Activated CD8-positive, alpha-beta T cell treated with anti-CD3 and anti-CD28 coated beads, Interleukin-2, amount 10 ng/mL, durations not matched to agents 7 days and 5 days (primary cell): ENCODE measurements at places on chromosomes 12 and 14. TPM values are rescaled to one million over a fixed set of nuclear protein-coding genes. Genes with fewer than 3 reads are reported as not detected.

Gene ASCL1
- total RNA-seq = not detected

Gene VRTN
- not detected for total RNA-seq

Gene RFX4
- total RNA-seq = not detected

Gene KDM2B
- 76.6 TPM for total RNA-seq

Gene STRAP
- 90.8 TPM for total RNA-seq

Gene MTHFD1
- 238 TPM for total RNA-seq

Gene BDKRB1
- total RNA-seq = not detected

Gene KRT79
- total RNA-seq = not detected

Gene IFI27L2
- total RNA-seq = 65.2 TPM

Gene KERA
- not detected for total RNA-seq

Gene FZD10
- total RNA-seq = not detected

Gene SYNDIG1L
- not detected for total RNA-seq

Gene ANKS1B
- not detected for total RNA-seq

Gene CLEC9A
- not detected for total RNA-seq

Gene NEUROD4
- not detected for total RNA-seq

Gene IQSEC3
- 2.6 TPM for total RNA-seq

Gene CAPZA3
- not detected for total RNA-seq

Gene PELI2
- total RNA-seq = 0.57 TPM

Gene NRXN3
- total RNA-seq = not detected

Gene GSG1
- total RNA-seq = not detected

Gene LRP1-AS
- total RNA-seq = not detected

Gene ADCY4
- total RNA-seq = 3.4 TPM

Gene PPP1R1A
- total RNA-seq = not detected

Gene DYRK2
- 72.9 TPM for total RNA-seq

Gene SETD3
- total RNA-seq = 66.0 TPM

Gene TMEM132D
- not detected for total RNA-seq

Gene PLEKHG7
- total RNA-seq = not detected

Gene RNASE3
- not detected for total RNA-seq

Gene PTCSC3
- not detected for total RNA-seq

Gene GUCY2C
- not detected for total RNA-seq

Gene DACT1
- 1.1 TPM for total RNA-seq

Gene MYO1H
- not detected for total RNA-seq

Gene STYK1
- 5.9 TPM for total RNA-seq

Gene YARS2
- total RNA-seq = 20.2 TPM

Gene CCDC77
- 16.8 TPM for total RNA-seq

Gene ABCC9
- not detected for total RNA-seq

Gene LAG3
- total RNA-seq = 45.2 TPM

Gene E2F7
- 23.8 TPM for total RNA-seq
